ENCODE measurements at places on chromosomes 1 and 21.

- no peak for DNase-seq
Observed at GRCh38 chr1:204250428-204251030, 36.7 kb upstream of the GOLT1A start.

DNA sequence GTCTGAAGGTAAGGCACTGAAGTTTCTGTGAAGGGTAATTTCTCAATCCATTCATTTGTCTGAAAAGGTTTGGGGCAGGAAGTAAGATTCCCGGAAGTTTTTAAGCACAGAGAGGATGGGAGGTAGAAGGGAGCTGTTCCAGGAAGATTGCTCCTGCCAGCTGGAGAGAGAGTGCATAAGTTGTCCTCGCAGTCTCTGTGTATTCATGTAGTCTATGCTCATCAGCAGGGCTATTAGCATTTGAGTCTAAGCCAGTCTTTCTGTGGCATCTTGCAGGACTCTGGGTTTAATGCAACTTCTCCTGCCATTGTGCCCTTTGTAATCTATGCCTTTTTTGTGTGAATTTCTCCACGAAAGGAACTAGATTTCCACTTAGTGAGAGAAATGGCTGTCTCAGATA is 140.8 kb upstream of the FGGY start:
- no peak for DNase-seq

DNA sequence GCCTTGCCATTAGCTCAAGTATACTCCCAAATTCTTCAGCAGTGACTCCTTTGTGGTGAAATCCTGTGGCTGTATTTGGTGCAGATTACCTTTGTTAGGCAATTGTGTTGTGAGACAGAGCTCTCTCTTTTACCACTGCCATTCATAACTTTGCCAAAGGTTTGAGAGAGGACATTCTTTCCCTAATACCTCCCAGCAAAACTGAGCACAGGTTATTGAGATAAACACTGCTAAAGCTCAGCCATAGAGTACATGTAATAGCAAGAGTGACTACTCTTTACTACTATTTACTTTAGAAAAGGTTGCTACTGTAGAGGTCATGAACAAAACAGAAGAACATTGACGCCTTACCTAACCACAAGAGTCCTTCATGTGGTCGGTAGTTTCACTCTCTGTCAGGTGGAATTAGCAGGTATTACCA is 514.0 kb upstream of the ADAMTS5 start:
- DNase-seq, result peak; percentile 16

DNA sequence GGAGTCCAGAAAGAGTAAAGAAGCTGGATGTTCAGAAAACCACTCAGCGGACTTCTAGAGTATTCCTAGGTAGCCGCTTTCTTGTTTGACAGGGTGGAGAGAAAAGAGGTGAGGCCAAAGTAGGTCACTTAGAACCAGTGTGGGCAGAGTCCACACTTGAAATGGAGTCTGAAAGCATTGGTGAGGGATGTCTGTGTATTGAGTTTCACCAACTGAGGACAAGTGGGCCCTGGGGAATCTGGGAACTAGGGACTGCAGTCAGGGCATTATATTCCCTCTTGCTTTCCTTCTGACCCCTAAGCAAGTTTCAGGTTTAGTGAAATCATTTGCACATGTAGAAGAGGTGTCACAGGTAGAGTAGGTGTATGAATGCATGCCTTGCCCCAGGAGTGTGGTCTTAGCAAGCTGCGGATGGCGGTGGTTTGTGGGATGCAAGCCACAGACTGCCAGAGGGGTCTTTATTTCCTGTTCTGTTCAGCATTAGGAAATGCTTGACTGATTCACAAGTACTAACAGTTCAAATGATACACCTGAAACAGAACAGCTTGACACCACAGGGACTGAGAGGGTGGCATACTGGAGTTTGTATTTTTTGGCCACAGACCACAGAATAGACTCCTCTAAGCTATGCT is 1.1 kb upstream of the GNG12 start:
- no peak for DNase-seq

DNA sequence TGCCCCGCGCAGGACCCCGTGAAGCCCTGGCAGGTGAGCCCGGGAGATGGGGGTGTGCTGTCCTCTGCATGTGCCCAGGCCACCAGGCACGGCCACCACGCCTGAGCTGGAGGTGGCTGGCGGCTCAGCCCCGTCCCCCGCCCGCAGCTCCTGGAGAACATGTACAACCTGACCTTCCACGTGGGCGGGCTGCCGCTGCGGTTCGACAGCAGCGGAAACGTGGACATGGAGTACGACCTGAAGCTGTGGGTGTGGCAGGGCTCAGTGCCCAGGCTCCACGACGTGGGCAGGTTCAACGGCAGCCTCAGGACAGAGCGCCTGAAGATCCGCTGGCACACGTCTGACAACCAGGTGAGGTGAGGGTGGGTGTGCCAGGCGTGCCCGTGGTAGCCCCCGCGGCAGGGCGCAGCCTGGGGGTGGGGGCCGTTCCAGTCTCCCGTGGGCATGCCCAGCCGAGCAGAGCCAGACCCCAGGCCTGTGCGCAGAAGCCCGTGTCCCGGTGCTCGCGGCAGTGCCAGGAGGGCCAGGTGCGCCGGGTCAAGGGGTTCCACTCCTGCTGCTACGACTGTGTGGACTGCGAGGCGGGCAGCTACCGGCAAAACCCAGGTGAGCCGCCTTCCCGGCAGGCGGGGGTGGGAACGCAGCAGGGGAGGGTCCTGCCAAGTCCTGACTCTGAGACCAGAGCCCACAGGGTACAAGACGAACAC is 1.8 kb downstream of the TAS1R3 start:
- DNase-seq, result no peak

Data from retinal pigment epithelial cell (primary cell).